ENCODE measurements at places on chromosomes 12 and 14.

DNA sequence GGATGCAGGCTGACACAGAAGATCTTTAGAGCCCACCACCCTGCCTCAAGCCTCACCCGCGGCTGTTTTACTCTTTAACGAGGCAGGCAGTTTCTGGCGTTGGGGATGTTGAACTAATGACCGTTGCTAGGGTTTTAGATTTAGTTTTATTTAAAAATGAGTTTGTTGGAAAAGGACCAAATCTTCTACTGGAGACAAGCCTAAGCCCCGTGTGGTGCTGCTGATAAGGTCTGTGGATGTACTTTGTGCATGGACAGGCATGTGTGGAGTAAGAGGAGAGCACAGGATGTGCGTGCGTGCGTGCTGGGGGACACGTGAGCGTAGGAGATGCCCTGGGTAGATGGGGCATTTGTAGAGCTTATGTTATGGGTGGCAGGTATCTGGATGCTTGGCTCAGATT is 5.7 kb downstream of the NTF3 start:
- no peak for DNase-seq

DNA sequence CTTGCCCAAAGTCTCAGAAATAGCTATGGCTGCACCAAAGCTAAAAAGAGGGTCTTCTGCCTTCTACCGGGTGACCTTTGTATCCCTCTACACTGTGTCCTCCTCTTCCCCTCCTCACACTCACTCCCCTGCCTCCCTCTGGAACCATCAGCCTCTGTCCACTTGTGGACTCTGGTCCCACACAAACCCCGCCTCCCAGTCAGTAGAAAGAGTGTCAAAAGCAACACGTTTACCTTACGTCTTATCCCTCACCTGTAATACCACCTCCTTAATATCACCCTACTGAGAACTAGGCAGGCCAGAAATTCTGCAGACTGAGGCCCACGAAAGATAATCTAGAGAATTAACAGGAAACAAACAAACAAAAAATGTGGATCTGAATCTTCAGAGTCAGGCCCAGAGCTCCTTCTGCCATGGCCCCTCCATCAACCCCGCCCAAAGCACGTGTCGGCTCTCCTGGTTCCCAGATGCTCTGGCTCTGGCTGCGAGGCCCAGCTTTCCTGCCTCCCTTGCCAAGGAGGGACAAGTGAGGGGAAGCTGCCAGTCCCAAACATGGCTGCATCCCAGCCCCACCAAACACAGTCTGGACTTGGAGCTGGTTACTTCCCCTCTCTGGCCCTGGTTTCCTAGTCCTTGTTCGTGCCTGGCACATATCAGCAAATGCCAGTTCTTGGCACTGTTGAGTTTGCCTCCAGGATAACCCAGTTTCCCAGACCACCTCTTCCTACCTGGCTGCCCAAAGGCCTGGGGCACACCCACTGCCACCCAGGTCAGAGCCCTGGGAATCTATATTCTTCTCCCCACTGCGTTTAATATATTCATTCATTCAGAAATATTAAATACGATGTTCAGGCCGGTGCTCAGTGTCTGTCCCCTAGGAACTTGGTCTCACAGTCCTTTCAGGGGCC is 2.7 kb downstream of the ACTN1 start:
- DNase-seq = peak; percentile 50

DNA sequence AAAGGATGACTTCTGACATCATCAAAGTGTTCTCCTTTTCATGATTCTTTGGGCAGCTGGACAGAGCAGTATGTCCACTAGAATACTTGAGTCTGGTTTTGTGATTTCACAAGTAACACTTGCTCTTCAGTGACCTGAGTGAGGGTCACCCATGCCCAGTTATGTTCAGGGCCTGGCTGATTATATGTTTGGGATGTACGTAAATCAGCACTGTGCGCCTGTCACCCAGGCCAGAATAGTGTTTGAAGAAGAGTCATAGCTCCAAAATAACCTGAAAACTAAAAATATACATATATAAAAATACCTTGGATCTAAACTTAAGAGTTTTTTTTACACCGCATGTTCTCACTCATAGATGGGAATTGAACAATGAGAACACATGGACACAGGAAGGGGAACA is 3.8 kb downstream of the BICD1 start:
- DNase-seq = no peak

- DNase-seq = no peak
Measured at GRCh38 chr12:90897316-90897715, 57.7 kb downstream of the CCER1 start.

DNA sequence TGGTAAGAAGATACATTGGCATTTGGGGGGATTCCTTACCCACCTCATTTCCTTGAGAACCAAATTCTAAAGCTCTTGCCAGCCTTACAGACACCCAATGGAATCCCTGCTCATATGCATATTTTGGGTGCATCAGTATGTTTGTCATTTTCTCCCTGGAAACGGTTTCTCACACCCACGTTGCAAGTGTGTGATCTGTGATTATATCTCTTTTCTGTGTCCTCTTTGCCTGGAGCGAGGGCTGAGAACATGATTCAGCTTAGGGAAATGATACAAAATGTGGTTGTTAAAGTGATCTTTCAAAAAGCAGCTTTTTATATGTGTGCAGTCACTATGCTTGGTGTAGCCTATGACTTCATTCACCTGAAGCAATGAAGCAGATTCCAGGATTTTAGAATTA is 52.0 kb downstream of the KCNMB4 start:
- DNase-seq = no peak

GRCh38 chr14:88841741-88842140 is 17.3 kb downstream of the TTC8 start:
- DNase-seq = no peak

DNA sequence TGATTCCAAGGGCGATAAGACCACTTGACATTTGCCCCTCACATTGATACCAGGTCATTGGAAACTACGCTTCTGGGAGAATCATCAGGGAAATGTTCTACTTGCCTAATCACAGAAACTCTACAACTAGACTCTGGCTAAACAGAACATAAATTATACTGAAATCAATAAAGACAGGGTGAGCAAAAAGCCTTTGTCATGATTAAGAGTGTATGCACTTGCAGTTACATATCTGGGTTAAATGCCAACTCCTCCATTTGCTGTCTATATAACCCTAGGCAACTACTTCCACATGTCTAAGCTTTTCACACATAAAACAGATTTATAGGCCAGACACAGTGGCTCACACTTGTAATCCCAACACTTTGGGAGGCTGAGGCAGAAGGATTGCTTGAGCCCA is 125.7 kb downstream of the PHLDA1 start:
- no peak for DNase-seq

GRCh38 chr12:1474574-1475153 is 119.7 kb downstream of the FBXL14 start:
- DNase-seq = peak; percentile 35

DNA sequence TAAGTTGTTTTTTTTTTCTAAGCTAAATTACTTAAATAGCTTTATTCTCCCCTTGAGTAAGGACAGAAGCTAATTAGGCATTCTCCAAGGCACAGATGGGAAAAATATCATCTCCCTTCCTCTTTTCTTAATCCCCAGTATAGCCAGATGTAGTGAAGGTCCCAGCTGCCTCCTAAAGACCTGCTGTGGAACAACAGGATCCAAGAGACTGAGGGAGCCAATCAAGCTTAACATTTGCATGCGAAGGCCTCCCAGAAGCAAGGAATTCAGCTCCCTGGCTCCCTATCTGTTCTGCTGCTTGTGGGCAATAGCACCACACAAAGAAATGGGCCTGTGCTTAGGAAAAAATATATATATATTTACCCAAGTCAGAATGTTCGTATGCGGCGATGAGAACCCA is 255.2 kb downstream of the SYT1 start:
- DNase-seq = no peak

Measured in AG08395 (cell line).